ENCODE measurements at places on chromosomes 11 and 22.

GRCh38 chr11:113401718-113402117 is 14.1 kb downstream of the ANKK1 start:
- no peak for DNase-seq

- no peak for DNase-seq
Observed at GRCh38 chr11:79758325-79758724, 317.5 kb upstream of the TENM4 start.

- DNase-seq = peak; percentile 26
Observed at GRCh38 chr22:43481568-43482317, 69.9 kb downstream of the MPPED1 start.

GRCh38 chr11:12092714-12093113 is 17.7 kb upstream of the MICAL2 start:
- DNase-seq = no peak

DNA sequence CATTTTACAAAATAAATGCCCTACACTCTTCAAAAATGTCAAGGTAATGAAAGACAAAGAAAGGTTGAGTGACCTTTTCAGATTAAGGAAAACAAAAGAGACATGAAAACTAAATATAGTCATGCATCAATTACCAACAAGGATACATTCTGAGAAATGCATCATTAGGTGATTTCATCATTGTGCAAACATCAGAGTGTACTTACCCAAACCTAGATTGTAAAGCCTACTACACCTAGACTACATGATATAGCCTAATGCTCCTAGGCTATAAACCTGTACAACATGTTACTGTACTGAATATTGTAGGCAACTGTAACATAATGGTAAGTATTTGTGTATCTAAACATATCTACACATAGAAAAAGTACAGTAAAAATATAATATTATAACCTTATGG is 26.7 kb downstream of the INTS4 start:
- DNase-seq = no peak

- DNase-seq = no peak
Observed at GRCh38 chr11:63548178-63548577, 11.6 kb downstream of the PLAAT4 start.

- no peak for DNase-seq
Observed at GRCh38 chr11:74538680-74539079, 45.2 kb upstream of the LIPT2 start.

GRCh38 chr11:11752679-11753078 is 89.1 kb upstream of the USP47 start:
- no peak for DNase-seq

DNA sequence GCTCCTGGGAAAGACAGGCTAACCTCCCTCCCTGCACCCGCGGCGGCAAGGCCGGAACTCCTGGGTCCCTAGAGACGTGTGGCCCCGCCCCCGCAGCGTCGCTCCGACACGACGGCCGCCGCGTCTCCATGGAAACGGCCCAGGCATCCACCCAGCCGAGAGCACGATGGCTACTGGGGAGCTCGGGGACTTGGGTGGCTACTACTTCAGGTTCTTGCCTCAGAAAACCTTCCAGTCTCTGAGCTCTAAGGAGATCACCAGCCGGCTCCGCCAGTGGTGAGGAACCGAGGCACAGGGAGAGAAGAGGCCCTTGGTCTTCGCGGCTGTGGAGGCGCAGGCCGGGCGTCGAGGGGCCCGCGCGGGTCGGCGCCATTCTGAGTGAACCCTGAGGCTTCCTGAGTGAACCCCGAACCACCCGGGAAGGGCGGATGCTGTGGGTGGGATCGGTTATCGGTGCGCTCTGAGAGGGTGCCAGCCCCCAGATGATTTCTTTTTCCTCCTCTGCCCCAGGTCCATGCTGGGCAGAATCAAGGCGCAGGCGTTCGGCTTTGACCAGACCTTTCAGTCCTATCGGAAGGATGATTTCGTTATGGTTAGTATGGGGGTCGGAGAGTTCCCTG is at the start of gene CFAP300:
Gene CFAP300, plus strand, starts transcription at position 133 of the 620 bp plus-strand sequence. Its CDS starts 34 bp downstream, at position 167.
- peak; percentile 39 for DNase-seq

DNA sequence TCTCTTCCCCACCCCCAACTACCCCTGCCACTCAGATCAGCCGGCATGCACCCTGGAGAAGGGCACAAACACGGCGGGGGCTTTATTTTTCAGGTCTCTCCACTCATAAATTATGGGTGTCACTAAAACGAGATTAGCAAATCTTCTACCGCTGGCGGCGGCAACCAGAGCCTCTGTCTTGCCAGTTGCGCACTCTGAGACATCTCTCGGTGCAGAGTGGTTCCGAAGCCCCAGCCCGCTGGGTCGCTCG is 125.3 kb upstream of the C11orf58 start:
- no peak for DNase-seq

DNA sequence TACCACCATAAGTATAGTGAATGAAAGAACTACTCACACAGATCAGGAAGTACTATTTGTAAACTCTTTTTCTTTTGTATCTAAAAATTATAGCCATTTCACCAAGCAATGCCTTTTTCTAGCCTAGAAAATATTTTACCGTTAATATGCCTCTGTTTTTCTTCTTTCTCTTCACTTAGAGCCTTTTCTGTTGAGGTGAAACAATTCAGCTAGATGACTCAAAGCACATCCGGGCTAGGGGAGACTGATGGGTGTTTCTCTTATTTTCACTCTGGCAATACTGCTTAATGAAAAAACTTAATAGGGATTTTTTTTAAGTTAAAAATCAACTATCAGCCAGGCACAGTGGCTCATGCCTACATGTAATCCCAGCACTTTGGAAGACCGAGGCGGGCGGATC is 93.3 kb downstream of the SGSM3 start:
- peak; percentile 63 for DNase-seq

- no peak for DNase-seq
Observed at GRCh38 chr22:20567993-20568417, 60.6 kb downstream of the MED15 start.

GRCh38 chr11:17596711-17597110 is 49.7 kb downstream of the OTOG start:
- no peak for DNase-seq

DNA sequence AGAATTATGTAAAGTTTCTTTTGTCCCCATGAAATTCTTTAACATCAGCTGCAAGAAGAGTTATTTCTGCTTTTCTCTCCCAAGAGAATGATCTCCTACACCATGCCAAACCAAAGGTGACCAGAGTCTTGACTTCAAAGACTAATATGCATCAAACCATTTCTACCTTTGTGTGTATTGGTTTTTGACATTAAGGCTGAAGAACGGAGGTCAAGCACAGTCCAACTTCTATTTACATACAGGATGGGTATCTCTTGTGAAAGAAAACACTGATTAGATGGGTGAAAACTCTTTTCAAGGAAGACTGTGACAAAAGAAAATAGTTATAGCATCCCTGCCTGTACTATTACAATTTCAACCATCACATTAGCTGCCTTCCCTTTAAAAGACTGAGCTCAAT is 256.3 kb downstream of the CADM1 start:
- DNase-seq = no peak

- DNase-seq = no peak
Observed at GRCh38 chr11:43819926-43820325, 60.7 kb upstream of the ALKBH3 start.

DNA sequence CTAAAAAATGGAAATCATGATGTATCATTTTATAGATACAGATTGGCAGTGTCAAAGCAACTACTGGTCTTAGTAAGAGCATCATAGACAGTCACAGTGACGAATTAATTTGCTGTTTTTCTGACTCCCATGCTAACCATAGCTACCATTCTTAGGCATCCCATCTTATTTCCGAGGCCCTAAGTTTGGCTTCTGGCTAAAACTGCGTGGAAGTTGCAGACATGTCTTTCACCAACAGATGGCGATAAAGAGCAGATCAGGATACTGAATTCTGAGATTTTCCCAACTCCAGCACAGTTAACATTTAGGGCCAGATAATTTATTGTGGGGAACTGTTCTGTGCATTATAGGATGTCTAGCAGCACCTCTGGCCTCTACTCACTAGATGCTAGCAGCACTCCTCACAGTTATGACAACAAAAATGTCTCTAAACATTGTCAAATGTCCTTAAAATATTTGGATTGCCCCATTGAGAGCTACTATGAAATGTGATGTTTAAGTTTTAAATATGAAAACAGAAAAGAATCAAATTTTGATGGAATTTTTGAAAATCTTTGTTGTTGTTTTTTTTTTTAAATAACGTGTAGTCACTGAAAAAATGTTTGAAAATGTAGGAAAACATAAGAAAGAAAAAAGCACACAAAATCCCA is 16.3 kb downstream of the OR2AG2 start:
- DNase-seq = peak; percentile 50

DNA sequence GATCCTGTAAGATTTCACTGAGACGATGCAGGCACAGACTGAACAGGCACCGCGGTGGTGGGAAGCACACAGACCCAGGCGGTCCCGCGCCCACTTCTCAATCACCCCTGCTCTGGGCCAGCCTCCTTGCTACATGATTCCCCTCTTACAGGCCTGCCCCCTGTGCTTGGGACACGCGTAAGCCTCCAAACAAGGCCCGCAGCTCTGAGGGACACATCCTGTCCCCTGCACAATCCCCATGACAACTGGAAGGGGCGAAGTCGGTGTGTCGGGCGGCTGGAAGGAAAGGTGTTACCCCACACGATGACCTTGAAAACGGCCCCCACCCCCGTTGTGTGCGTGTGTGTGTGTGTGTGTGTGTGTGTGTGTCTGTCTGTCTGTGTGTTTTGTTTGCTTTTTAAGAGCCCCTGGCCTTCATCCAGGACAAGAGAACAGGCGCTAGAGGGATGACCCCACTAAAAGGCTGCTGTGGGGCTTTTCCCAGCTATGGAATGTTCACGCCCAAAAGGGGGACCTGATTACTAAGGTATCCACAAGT is 13.1 kb downstream of the CELSR1 start:
- DNase-seq = no peak

- DNase-seq = no peak
Observed at GRCh38 chr22:28813772-28814518, 13.6 kb upstream of the XBP1 start.

- DNase-seq = no peak
Observed at GRCh38 chr11:16763746-16764145, 25.3 kb downstream of the C11orf58 start.

DNA sequence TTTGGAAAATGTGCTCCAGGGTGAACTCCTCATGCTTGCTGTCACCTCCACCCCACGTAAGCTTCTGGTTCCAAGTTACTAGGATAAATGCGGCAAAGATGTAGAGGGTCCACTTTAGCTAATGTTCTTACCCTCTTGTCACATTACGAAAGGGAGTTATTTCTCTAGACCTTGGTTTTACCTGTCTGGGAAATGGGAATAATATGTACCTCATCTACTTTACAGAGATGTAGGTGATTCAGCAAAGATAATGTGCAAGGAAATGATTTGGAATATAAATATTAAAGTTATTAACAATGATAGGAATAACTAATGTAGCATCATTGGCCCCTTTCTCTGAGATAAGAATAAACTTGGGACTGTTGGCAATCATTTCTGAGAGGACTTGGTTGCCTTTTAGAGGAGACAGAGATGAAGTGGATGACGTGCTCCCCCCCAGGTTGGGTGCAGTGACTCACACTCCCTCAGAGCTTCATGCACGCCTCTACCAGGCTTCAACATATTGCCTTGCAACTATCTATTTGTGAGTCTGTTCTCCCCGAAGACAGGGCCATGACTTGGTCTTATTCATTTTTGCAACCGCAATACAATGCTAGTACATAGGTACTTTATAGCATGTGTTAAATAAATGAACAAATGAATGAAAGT is 97.1 kb downstream of the ME3 start:
- no peak for DNase-seq

- DNase-seq = peak; percentile 93
Observed at GRCh38 chr11:130002352-130002845, at the start of gene PRDM10. TSS of gene PRDM10 (minus strand) at chr11:130002835. CDS start at chr11:129960964, 41,871 bp downstream.

DNA sequence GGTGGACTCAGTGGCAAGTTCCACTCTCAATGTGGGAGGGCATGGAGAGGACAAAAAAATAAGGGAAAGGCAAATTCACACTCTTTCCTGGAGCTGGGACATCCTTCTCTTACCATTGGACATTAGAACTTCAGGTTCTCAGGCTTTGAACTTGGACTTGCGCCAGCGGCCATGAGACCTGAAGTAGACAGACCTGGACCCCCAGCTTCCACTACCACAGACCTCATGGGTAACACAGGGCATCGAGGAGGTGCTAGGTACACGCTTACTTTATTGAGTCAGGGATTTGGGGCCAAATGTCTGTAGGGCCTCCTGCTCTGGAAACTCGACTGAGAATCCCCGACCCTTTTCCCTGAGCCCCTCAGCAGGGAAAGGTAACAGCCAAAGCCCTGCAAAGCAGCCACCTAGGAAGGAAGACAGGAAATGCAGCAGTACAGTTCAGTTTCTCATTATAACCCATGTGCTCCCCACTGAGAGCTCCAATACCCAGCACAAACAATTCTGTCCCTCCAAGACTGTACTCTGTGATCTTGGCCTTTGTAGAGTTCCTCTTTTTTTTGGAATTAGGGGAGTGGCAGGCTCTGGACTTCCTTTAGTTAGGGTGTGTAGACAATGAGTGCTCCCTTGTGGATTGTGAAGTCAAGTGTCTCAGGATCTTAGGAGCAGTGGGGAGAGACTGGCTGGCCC is 5.7 kb downstream of the CHRNA10 start:
- DNase-seq = no peak

GRCh38 chr11:95571718-95572260 is 217.8 kb downstream of the FAM76B start:
- DNase-seq = no peak

DNA sequence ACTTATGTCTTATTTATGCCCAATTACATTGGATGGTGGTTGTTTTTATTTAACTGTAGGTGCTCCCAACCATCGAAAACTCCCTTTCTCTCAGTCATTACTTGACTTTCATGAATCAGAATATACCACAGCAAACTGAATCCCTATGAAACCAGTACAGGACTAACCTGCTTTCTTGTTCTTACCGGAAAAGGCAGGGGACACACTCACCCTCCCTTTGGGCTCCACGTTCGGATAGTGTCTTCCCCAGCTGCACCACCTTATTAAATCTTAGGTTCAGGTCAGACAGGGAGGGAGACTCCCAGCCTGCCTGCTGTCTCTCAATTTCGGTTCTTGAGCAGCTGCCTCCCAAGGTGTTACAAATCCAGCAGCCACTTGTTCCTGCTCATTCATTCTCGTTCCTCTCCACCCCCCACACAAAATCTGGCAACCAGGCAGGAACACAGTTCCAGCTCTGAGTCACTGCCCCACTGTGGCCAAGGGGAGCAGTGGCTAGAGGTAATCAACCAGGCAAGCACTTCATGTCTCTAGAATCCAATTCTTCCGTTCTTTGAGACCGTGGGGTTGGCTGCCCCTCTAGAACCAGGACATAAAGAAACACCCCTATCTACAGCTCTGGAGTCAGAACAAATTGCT is 133.0 kb downstream of the PLEKHA7 start:
- DNase-seq = no peak

DNA sequence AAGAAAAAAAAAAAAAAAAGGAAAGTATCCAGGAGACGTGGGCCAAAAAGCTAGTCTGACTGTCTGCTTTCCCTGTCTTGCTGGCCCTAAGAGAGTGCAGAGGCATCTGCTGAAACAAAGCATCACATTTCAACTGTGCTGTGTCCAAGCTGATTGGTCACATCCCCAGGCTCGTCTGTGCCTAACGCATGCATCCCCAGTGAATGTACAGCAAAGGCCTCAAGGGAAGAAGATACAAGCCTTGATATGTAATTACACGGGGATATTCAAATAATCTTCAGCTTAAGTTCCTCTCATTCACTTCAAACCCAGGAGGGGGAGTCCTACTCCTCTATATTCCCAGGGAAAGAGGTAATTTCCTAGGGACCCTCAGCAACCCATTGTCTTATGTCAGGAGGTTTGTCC is 5.4 kb upstream of the SORL1 start:
- DNase-seq = no peak

Data from CD4-positive, alpha-beta T cell treated with Interleukin-6 for 4 hours (primary cell).